ENCODE measurements at places on chromosomes 3 and 15.

DNA sequence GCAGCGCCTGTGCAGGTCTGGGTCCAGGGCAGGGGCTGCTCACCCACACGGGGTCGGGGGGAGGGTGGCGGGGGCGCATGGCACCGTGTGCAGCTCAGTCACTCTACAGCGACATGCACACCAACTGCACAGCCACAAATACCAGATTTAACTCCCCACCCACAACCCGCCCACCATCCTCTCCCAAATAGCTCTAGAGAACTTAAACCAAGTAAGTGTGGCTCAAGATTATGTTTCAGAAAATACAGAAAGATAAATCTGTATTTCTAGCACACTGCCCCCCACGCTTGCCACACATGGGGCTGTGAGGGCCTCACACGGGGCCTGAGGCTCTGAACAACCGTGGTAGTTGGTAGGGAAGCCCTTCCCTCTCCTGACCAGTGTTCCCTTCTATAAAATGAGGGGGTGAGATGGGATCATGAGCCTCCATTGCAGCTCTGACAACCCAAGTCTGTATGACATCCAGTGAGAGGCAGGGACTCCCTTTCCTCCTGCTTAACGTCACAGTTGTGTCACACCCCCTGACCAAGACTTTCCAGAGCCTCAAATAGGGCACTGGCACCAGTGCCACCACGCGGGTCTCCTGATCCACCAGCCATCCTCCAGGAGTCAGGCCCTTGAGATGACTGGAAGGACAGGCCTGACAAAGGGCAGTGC lies 23.1 kb downstream of the POC1A start:
- DNase-seq, result no peak

GRCh38 chr3:8650583-8651416 lies 6.2 kb upstream of the SSUH2 start:
- no peak for DNase-seq

- DNase-seq, result no peak
These were observed 10.4 kb downstream of the KY start for GRCh38 chr3:134640378-134640777.

GRCh38 chr3:144109944-144110343 lies 138.3 kb downstream of the DIPK2A start:
- DNase-seq, result no peak

GRCh38 chr15:76799760-76800159 lies 105.4 kb downstream of the SCAPER start:
- DNase-seq, result no peak

DNA sequence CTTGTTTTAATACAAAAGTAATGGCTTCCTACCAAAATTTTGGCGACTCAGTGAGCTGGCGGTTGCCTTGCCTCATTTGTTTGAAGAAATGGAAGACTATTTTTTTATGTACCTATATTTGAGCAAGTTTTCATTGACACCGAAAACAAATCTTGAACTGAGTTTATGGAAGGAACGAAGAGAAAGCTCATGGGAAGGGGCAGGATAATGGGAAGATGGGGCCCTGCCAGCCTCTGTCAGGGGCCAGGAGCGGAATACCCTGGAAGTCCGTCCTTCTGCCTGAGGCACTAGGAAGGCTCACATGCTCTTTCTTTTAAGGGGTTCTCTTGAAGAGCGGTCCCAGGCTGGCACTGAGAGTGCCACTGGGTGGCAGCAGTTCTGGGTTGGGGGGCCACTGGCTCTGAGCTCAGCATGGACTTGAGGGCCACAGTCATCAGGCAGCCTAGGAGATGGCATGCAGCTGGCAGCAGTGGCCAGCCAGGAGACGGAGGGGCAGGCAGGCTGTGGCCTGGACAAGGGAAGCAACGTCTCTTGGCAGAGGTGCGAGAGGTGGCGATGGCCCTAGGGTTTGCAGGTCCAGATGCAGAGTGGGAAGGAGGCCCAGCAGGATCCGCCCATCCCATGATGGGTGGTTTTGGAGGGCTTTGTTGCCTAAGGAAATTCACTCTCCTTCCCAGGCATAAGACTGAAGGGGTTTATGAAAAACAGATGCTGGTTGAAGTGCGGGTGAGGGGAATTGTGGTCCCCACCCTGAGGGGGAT lies 41.6 kb downstream of the ISG20 start:
- no peak for DNase-seq

- DNase-seq, result no peak
These were observed 116.3 kb downstream of the MITF start for GRCh38 chr3:69855436-69856162.

- no peak for DNase-seq
These were observed 22.0 kb upstream of the SPTSSB start for GRCh38 chr3:161393310-161393709.

GRCh38 chr15:87902772-87903426 lies 353.6 kb downstream of the NTRK3 start:
- no peak for DNase-seq

- no peak for DNase-seq
These were observed 45.0 kb downstream of the DLG1 start for GRCh38 chr3:197253238-197253947.

DNA sequence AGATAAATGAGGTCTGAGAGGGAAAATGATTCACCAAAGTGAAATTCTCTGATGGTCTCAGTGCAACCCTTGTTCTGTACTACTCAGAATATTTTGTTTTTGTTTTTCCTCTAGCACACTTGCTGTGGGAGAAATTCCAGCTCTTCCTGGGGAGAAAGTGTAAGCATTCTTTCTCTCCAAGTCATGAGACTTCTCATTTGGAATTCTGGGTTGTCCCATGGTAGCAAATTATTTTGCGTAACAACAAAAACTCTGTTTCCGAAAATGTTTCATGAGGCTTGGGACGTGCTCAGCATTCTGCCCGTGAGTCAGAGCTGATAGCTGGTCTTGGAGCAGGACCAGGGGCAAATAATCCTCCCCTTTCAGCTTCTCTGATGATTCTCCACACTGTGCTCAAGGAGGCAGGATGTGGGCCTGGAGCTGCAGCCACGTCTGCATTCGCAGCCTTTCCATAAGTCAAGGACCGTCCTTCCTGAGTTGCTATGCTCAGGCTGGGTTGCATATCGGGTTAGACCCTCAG lies 70.3 kb downstream of the SENP2 start:
- no peak for DNase-seq

GRCh38 chr3:105885256-105885655 lies 16.4 kb upstream of the CBLB start:
- DNase-seq, result no peak

GRCh38 chr3:148950806-148951205 lies 40.5 kb upstream of the GYG1 start:
- DNase-seq, result no peak

DNA sequence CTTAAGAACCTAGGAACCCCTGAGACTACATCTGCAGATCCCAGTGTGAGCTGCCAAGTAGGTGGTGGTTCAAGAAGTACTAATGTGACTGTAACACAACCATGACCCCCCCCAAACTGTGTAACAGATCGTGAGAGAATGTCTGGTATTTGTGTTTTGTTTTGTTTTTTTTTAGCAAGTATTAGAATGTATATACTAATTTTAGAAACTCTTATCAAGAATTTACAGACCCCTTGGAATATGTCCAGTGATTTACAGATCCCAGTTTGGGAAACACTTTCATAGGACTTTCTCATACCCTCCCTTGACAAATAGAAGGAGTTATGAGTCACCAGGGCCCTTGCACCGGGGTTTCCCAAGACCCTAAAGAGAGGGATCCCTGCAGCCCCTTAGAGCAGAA lies 79.8 kb downstream of the SEMA5B start:
- DNase-seq, result no peak

- no peak for DNase-seq
These were observed 50.3 kb downstream of the ABTB1 start for GRCh38 chr3:127723011-127723567.

DNA sequence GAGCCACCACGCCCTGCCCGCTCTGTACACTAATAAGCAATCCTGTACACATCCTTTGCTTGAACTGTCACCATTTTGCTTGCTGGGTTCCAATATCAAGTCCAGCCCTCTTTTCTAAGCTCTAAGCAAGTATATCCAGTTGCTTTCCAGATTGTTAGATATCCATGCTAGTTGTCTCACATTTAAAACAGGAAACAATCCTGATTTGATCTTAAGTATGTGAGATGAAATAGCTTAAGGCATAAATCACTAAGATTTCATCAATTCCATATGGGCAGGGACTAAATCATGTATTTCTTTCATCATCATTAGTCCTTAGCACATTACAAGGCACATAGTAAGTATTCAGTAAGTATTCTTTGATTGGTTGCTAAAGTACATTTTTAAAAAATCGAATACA lies 16.2 kb downstream of the ATP11B start:
- DNase-seq, result no peak

GRCh38 chr3:190865419-190865818 lies 2.9 kb upstream of the GMNC start:
- DNase-seq, result no peak

- DNase-seq, result no peak
These were observed 15.5 kb upstream of the ATP8B4 start for GRCh38 chr15:50134524-50135024.

GRCh38 chr3:45283471-45283870 lies 57.4 kb upstream of the TMEM158 start:
- DNase-seq, result no peak

- no peak for DNase-seq
These were observed 19.5 kb upstream of the COMMD2 start for GRCh38 chr3:149771652-149772271.

GRCh38 chr3:65632414-65632813 lies 406.3 kb downstream of the MAGI1 start:
- DNase-seq, result no peak

DNA sequence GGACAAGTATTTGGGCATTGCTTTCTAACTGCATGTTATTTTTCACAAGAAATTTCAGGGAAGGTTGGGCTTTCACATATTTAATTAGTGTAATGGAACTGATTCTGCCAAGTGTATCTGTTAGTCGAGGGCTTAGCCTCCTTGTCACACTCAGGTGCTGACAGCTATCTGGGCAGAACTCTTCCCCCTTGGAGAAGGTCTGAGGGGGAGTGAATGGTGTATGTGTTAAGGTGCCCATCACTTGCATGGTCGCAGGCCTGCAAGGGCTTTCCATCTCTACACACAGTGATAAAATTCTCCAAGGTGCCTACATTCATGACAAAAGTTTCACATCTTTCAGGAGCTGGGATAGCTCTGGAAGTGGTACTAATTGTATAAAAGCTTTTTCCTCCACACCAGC lies 97.6 kb upstream of the ICE2 start:
- DNase-seq, result no peak

DNA sequence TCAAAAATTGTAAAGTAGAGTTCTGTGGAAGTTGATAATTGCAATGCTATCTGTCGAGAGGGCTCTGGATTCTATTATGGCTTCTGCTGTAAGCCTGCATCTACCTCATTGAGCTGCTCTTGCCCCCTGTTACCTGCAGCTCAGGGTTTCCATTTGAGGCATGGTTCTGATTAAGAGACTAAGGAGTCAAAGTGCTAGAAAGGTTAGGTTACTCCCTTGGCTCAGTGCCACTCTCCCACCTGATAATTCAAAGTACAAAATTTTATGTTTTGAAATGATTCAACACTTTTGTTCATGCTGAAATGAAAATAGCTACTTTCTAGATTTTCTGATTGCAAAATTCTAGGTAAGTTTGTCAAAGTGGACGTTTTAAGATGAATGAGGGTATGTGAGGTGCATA lies 220.5 kb upstream of the SATB1 start:
- no peak for DNase-seq

GRCh38 chr15:56293495-56294292 lies 50.0 kb upstream of the RFX7 start:
- DNase-seq, result no peak

- DNase-seq, result no peak
These were observed 65.6 kb upstream of the PRR23C start for GRCh38 chr3:139110072-139110830.

- no peak for DNase-seq
These were observed 64.5 kb downstream of the PGPEP1L start for GRCh38 chr15:98943051-98943508.

GRCh38 chr15:40115670-40116093 lies 7.0 kb upstream of the BMF start:
- DNase-seq, result no peak

DNA sequence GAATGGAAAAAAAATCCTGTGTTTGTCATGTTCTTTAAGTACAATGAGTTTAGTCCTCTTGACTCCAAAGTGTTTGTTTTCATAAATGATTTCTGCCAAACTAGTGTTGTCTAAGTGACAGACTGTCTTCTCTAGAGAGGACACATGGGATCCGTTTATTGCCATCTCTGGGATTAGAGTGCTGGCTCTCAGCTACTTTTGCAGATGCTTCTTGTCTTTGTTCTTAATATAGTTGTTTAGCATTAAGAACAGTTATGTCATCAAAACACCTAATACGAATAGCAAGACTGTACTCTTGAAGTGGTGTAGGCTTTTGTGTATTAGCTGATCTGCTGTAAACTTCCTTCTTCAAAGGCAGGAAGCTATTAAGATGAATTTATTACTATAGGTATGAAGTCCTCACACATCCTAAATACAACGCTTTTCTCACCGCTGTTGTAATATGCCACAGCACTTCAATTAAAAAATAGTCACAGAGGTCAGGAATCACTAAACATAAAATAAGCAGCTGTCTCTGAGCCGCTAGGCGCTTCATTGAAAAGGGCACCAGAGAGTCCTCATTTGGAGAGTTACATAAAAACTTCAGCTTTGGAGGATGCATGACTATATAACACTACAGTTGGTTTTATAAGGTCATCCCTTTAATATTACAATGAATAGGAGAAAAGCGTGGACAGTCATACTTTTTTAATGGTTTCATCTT lies 128.3 kb upstream of the ZNF385D start:
- peak; percentile 19 for DNase-seq

DNA sequence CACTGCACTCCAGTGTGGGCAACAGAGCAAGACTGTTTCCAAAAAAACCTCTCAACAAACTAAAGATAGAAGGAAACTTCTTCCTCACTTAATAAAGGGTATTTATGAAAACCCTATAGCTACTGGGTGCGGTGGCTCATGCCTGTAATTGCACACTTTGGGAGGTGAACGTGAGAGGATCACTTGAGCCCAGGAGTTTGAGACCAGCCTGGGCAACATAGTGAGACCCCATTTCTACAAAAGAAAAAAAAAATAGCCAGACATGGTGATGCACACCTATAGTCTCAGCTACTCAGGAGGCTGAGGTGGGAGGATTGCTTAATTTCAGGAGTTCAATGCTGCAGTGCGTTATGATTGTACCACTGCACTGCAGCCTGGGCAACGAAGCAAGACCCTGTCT lies 22.4 kb downstream of the IP6K1 start:
- no peak for DNase-seq

DNA sequence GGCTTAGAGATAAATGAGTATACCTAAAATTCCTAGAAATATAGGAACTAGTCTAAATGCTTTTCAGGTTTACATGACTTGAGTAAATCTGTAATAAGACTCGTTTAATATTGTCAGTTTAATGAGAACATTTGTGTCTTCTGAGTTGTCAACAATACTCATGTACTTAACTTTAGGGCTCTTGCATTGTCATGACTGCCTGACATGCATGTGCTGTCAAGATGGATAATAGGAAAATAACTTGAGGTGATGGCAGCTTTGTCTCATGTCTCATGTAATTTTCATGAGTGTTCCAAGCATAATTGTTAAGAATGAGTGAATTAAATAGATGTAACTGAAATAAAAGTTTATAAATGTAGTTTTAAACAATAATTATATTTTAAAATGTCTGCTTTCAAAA lies 45.1 kb upstream of the EIF1B start:
- DNase-seq, result no peak

GRCh38 chr3:149572796-149573414 lies 84.9 kb downstream of the WWTR1 start:
- DNase-seq, result no peak

GRCh38 chr3:189941679-189942078 lies 179.0 kb downstream of the P3H2 start:
- no peak for DNase-seq
